SHP77 treated with DMSO at 0.1 percent for 48 hours (cell line): ENCODE measurements at places on chromosomes 3 and 15.

GRCh38 chr15:39296955-39297354 lies 283.9 kb upstream of the THBS1 start:
- DNase-seq, result no peak

GRCh38 chr15:71386448-71387236 lies 271.4 kb downstream of the THSD4 start:
- DNase-seq, result no peak

DNA sequence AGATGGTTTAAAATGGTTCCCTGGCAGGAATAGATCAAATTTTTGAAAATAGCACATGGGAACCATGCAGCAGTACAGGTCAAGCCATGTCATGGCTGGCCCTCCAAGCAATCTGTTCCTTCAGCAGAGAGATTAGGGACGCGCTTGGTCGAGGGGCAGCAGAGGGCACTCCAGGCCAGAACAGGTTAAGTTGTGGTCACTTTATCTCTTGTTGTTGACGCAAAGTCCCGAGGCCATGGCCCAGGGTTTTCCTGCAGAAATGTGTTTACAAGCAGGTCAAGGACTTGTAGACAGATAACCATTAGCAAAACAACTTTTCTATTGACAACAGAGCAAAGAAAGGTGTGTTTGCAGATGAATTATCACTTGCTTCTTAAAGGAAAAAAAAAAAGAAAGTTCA lies 570.0 kb upstream of the NR2F2 start:
- DNase-seq, result no peak

DNA sequence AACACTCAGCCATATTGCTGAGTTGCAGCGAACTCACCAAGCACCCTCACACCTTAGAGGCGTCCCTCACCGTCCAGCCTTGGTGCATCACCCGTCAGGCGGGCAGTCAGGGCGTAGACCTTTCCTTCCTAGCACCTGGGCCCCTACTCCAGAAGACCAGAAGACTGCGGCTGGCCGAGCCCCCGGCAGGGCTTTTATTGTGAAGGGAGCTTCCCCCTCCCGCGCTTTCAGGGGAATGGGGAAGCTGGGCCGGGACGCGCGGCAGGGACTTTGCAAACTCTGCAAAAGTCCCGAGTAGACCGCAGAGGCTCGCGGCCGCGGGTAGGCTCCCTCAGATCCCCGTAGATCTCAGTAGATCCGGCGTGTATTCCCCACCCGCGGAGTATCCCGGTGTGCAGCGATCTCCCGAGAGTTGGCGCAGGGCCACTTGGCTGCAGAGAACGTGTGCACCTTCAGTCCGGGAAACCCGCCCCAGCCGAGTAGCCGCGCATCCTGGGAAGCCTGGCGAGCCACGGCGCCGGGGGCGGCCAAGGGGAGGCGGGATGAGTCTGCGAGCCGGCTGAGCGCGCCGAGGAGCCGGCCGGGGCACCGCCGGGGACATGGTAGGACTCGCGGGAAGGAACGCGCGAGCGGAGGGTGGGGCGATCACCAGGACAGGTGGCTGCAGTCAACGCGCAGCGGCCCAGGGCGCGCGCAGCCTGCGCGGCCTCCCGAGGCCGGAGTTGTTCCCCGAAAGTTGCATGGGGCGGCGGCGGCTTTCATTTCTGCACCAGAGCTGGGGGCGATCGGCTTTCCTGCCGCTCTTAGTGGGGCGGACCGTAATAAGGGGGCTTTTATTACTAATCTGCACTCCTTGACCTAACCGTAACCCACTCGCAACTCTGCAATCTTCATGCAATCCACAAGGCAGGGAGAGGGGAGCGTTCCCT lies at the start of gene GASK1A:
Gene GASK1A (plus strand): TSS at position 268 of the 929 bp plus-strand sequence. CDS start 332 bp downstream, at position 600.
- no peak for DNase-seq

- DNase-seq, result peak; percentile 20
Measured at GRCh38 chr3:159266779-159267178, 464.9 kb downstream of the MFSD1 start.

- DNase-seq, result peak; percentile 32
Measured at GRCh38 chr15:31197497-31198414, 96.2 kb upstream of the TRPM1 start.

GRCh38 chr3:46860810-46861604 lies 2.2 kb downstream of the MYL3 start:
- no peak for DNase-seq

DNA sequence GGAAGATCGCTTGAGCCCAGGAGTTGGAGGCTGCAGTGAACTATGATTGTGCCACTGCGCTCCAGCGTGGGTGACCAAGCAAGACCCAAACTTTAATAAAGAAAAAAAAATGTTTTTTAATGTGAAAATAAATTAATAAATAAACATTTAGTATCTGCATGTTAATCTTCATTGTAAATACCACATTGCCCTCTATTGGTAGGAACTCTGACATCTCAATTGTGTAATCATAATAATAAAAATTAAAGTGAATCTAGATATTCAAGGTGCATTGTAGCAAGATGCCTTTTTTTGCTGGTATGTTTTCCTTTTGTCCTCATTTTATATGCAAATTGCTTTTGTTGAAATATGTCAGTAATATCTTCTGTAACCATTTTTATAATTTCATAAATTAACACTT lies 95.0 kb upstream of the LIMD1 start:
- DNase-seq, result no peak
